DMS 273 treated with DMSO at 0.1 percent for 48 hours (cell line): ENCODE measurements at places on chromosomes 1 and 21.

DNA sequence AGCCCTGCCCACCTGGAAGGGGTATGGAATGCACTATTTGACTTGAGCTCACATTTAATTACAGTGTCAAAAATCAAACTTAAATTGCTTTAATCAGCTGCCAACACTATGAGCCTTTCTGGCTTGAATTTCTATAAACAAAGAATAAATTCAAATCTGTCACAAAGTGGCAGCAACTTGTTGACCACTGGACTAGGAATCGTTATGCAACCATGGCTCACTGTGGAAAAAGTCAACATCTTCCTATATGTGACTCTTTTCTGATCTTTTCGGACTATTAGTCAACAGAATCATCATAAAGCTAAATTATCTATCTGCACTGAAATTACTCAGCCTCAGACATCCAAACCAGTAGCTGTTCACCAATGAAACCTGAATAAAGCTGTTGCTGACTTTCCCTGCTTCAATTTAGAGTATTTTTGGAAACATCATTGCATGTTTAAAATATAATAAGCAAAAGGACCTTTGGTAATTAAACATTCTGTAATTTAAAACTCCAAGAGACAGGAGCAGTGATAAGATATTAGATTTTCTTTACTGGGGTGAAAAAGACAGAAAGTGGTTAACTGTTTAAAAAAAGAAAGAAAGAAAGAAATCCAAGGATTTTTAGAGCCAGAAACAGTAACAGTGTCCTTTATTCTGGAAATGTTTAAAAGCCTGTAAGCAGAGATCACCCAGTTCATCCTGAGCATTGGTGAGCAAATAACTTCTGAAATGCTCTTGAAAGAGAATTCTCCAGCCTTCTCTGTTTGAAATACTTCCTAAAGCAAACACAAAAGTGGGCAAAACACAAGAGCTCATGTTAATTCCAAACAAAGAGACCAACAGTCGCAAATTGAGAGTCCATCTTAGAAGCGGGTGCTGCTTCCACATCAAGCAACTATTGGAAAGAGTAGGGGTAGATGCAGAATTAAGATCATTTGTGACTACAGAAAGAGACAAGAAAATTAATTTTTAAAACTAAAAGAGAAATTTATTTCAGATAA is 26.2 kb upstream of the ERG start:
- no peak for DNase-seq

- no peak for DNase-seq
These were observed 643.3 kb downstream of the NPHP4 start for GRCh38 chr1:5348732-5349465.

DNA sequence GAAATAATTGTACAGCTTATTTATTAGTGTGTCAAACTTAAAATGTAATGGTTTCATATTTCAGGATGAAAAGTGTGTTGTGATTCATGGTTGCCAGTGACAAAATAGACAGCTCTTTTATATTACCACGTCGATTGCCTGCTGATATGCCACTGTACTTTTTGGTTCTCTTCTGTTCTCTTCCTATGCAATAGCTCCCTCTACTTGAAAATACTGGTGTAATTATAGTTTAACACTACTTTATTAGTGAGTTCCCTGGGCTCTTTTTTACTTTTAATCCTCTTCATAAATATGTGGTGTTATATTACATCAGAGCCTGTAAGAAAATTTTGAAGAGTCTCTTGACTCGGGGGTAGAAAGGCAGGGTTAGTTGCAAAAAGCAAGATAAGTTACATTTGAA is 111.3 kb downstream of the PATJ start:
- DNase-seq: peak; percentile 17

GRCh38 chr1:119947468-119947867 is 51.2 kb upstream of the ADAM30 start:
- no peak for DNase-seq

DNA sequence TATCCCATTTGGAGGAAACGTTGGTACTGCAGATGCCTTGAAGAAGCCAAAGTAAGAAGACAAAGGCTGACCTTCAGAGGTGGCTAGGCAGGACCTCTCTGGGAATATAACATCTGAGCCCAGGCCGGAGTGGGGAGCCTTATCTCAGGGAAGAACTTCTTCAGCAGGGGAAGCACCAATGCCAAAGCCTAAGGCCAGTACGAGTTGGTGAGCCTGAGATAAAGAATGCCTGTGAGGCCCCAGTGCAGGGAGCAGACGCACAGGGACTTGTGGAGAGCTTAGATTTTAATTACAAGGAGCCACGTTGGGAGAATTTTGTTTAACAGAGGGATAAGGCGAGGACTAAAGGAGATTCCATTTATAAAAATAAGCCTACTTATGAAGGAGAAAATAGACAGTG is 468.8 kb upstream of the RUNX1 start:
- no peak for DNase-seq

DNA sequence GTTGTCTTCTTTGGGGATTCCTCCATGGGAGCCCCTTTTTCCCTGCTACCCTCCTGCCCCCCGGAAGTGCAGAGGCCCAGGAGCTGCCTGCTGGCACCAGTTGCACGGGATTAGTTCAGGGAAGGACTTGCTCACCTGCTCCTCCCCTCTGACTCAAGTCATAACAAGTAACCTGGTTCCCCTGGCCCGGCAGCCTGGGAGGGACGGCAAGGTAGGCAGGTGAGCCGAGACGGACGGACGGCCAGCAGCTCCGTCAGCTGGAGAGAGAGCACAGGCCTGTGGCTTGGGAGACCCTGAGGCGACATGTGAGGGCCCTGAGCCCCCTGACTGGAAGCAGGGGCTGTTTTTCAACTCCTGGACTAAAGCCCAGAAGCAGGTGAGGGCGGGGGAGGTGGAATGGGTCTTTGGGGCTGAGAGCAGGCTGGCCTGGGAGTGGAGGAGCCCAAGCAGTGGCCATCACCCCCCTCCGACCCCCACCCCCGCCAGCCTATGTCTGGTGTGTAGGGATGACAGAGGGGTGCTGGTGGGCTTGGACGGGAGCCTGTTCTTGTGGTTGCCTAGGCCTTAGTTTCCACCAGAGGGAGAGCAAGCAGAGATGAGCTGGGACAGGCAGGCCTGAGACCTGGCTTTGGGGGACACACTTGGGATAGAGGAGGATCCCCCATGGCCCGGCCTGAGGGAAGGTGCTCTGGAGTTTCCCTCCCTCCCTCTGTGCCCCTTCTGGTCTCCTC is at the start of gene INAVA:
Gene INAVA, plus strand, starts transcription at position 189 of the 731 bp plus-strand sequence. CDS start 3,501 bp downstream, outside the sequence.
- DNase-seq: no peak

- no peak for DNase-seq
These were observed 153.2 kb downstream of the VPS13D start for GRCh38 chr1:12383001-12383400.

GRCh38 chr1:242784807-242785206 is 260.3 kb upstream of the PLD5 start:
- no peak for DNase-seq

GRCh38 chr1:89523572-89524368 is 859 bp upstream of the LRRC8B start:
- peak; percentile 56 for DNase-seq

DNA sequence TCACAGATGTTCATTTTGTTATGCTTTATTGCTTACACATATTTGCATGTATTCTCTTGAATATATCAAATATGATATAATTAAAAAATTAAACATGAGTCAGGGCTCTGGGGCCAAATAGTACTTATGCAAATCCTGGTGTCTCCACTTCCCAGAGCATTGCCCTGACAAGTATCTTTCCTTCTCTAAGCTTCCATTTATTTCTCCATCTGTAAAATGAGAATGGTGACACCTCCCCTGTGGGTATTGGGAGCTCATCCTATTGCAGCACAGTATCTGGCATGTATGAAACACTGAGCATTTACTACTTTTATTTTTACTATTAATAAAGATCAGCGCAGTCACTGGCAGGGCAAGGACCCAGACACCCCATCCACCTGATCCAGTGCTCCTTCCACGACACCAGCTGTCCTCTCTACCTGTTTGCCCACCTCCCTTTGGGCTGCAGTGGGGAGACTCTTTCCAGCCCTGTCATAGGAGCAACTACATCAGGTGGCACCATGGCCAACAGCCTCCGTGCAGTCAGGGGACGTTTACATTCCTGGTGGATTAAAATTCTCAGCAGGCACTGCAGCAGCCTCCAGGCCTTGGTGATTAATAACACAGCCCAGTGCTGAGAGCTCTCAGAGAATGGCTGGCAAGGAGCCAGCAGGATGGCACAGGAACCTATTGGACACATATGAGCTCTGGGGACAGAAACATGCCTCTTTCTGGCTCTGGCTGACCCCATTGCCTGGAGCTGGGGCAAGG is 113.0 kb downstream of the DMRTB1 start:
- DNase-seq: peak; percentile 12

DNA sequence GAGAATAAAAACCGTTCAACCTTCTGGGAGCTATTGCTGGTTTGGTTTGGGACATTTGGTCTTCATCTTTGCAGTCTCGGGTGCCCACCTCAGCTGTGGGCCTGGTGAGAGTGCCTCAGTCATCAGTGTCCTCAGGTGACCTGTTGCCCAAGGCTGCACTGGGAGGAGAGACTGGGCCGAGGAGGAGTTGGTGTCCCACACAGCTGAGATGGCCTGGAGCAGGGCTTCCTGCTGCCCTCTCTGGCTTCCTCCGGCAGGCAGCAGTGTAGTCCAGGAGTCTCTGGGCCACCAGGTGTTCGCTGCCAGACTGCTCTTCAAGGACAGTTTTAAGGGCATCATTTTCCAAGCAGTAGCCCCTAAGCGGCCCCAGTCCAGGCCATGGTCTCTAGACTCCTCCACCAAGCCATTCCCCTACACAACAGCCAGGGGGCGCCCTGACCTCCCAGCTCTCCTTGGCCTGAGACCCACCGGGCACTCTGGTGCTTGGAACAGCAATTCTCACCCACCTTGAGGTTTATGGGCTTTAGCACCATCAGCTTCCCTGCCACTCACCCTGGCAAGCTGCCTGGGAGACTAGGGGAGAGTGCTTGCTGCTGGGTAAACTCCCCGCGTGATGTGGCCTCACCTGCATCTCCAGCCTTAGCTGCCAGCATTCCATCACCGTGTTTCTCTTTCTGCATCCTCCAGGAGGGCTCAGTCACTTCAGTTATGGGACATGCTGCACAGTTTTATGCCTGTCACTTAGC is 9.1 kb upstream of the SYTL1 start:
- DNase-seq: no peak

DNA sequence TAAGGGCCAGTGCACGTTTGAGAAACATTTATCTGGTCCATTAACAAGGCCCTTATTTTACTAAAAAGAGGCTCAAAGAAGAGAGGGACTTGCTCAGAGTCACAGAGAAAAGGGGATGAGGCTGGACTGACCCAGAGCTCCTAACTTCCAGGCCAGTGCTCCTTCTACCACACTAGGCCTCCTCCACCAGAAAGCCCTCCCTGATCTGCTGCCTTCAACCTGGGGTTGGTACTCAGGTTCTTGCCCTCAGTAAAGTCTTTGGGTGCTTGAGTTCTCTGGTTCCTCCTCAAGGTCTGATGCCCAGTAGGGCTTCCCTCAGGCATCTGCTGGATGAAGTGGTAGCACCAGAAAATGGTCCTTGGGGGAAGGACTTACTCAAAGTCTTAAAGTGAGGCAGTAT is 26.0 kb downstream of the TTC39A start:
- no peak for DNase-seq

DNA sequence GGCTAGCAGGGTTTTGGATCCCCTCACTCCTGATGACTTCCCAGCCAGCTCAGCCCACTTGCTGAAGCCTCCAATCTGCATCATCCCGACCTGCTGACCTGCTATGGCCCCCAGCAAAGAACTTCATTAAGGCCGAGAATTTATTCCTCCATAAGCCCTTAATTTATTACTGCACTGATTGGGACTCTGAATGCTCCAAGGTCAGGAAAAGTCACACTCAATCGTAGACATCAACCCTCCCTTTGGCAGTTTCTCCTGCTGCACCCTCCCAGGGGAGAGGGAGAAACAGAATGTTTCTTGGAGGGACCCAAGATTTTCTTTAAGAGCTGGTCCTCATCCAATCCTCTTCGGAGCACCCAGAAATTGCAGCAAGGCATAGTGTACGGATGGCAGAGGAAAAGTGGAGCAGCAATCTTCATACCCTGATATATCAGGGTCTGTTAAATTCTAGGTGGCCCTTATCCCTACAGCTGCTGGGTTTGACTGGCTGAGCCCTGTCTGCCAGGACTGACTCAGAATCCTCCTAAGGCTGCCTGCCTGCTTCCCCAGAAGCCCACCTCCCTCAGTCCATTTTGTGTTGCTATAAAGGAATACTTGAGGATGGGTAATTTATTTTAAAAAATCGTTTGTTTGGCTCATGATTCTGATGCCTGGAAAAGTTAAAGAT is 62.2 kb downstream of the DMAP1 start:
- DNase-seq: no peak

GRCh38 chr1:23793018-23793781 is 2.3 kb downstream of the LYPLA2 start:
- DNase-seq: no peak

DNA sequence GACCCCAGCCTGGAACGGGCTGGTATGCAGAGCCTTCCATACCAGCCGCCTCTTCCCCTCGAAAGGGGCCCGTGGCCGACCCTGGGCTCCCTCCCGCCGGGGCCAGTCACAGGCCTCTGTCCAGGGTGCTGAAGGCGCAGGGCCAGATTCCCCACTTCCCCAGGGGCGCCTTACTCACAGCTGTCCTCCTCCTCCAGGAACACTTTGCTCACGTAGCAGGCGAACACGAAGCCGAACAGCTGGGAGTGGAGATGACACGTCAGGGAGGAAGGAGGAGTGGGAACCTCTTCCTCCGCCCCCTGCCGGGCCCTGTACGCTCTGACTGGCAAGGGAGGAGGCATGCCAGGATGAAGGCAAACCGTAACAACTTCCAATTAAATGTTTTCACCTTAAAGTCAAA is 57.3 kb downstream of the NKAIN1 start:
- peak; percentile 81 for DNase-seq

- DNase-seq: no peak
These were observed 86.4 kb downstream of the RGL1 start for GRCh38 chr1:183891158-183891856.
